ENCODE measurements at places on chromosomes 1 and 21. TPM values are rescaled to one million over a fixed set of nuclear protein-coding genes. Genes with fewer than 3 reads are reported as not detected.

DNA sequence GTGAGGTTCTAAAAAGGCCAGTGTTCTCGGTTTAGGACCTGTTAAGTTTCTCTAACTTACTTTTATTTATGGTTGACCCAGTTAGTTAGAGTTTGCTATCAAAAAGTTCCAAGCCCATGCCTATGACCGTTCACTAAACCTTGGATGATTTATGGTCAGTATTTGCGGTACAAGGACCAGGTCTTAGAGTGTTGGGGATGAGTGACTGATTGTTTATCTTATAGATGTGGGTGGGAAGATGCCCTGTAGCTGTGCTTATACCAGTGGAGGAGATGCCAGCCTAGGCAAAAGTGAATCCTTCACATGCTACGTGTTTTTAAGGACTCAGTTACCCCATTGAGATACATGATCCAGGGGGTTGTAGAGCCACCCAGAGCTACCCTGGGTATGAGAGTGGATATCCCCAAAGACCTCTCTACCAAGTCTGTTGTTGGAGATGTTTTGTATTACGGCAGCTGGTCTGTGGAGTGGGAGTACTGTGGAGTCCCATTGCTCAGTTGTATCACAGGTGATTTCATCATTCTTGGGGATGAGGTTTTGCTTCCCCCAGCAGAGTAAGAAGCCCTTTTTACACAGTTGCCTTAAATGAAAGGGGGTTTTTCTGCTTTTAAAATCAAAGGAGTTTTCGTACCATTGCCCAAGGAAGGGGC lies 2.1 kb downstream of the SLC22A15 start:
- H3K4me3 ChIP-seq: no peak overlapping the region
- H3K27ac ChIP-seq: no peak overlapping the region
- no peak for DNase-seq
- no peaks in the 10 kb centered on the region for H3K36me3 ChIP-seq

The ASCL5 gene
- 0.31 TPM for total RNA-seq

The MANEAL gene
- 22.7 TPM for total RNA-seq

The BACE2 gene
- 8.3 TPM for total RNA-seq

The SLC45A1 gene
- total RNA-seq: 0.63 TPM

DNA sequence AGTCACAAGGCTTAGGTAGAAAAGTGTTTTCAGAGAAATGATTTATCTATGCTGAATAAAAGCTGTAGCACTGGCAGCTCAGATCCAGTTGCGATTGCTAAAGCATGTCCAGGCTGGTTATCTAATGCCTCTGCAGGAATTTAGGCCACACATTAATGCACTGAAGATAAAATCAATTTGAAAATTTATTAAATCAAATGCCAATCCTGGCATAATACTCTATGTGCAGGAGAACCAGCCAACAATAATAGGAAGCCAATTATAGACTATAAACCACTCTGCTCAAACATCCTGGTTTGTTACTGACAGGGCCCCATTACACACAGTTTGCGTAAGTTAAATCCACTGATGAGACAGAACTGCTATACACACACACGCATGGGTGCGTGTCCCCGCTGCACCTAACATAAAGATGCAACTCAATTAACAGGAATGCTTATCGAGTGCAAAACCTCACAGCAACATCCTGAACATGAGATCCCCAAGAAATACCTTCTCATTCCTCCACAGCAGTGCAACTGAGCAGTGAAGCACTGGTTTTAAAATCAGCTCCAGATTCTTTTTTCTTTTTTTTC lies 40.6 kb downstream of the PTP4A2 start:
- H3K36me3 ChIP-seq: peaks cover 3% of the 10 kb centered on the region
- no peak overlapping the region for H3K4me3 ChIP-seq
- no peaks in the 10 kb centered on the region for H3K27me3 ChIP-seq

- no peak overlapping the region for H3K27ac ChIP-seq
- peaks cover 33% of the 10 kb centered on the region for H3K36me3 ChIP-seq
- no peak for DNase-seq
- no peaks in the 10 kb centered on the region for H3K4me1 ChIP-seq
- H3K27me3 ChIP-seq: no peaks in the 10 kb centered on the region
Observed at GRCh38 chr21:46637952-46638746, 2.7 kb downstream of the PRMT2 start.

- H3K4me3 ChIP-seq: no peak overlapping the region
- H3K27ac ChIP-seq: no peak overlapping the region
- no peaks in the 10 kb centered on the region for H3K27me3 ChIP-seq
Observed at GRCh38 chr1:30232288-30232899, 491.0 kb downstream of the MATN1 start.

DNA sequence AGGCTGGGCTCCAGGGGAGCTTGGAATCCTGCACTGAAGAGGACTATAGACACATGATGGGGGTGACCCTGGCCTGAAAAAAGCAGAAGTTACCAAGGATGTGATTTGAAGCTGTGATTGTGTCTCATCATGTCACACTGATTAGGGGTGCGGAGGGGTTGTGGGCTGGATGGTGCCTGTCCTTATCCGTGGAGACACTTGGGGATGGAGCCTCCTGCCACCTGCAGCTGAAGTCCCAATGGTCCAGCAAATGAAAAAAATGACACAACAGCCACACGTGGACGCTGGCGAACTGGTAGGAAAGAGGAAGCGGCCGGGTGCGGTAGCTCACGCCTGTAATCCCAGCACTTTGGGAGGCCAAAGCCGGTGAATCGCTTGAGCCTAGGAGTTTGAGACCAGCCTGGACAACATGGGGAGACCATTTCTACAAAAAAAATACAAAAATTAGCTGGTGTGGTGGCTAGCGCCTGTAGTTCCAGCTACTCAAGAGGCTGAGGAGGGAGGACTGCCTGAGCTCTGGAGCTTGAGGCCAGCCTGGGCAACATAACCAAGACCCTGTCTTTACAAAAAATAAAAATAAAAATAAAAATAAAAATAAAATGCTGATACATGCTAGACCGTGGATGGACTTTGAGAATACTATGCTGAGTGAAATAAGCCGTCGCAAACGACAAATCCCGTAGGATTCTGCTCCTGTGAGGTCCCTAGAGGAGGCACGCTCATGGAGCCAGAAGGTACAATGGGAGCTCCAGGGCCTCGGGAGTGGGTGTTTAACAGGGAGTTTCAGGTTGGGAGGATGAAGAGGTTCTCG lies 838 bp upstream of the IBA57 start:
- no peaks in the 10 kb centered on the region for H3K27me3 ChIP-seq
- no peak for DNase-seq
- peak overlapping the region; percentile 88 for H3K4me3 ChIP-seq

The OR4F16 gene
- not detected for total RNA-seq

- H3K4me3 ChIP-seq: no peak overlapping the region
- H3K36me3 ChIP-seq: peaks cover 3% of the 10 kb centered on the region
- DNase-seq: no peak
- H3K4me1 ChIP-seq: no peaks in the 10 kb centered on the region
Observed at GRCh38 chr1:92599184-92599583, 112.5 kb upstream of the GFI1 start.

DNA sequence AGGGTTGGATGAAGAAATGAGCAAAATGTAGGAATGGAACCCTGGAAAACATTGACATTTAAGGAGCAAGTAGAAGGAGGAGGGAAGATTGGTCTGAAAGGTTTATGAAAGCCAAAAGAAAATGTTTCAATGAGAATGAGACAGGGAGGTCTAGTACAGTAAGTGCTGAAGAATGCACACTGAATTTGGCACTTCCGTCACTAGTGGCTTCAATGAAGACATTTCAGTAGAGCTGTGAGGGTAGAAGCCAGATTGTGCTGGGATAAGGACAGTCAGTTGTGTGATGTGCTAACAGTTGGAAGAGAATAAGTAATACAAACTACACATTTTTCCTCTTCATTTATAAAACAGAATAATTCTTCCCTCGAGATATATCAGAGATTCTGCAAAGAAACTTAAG lies 17.1 kb downstream of the THEM4 start:
- no peak overlapping the region for H3K27ac ChIP-seq
- H3K36me3 ChIP-seq: peaks cover 15% of the 10 kb centered on the region
- H3K27me3 ChIP-seq: no peaks in the 10 kb centered on the region
- no peak overlapping the region for H3K4me3 ChIP-seq

The BARHL2 gene
- total RNA-seq: not detected

The SHE gene
- total RNA-seq: 0.48 TPM

DNA sequence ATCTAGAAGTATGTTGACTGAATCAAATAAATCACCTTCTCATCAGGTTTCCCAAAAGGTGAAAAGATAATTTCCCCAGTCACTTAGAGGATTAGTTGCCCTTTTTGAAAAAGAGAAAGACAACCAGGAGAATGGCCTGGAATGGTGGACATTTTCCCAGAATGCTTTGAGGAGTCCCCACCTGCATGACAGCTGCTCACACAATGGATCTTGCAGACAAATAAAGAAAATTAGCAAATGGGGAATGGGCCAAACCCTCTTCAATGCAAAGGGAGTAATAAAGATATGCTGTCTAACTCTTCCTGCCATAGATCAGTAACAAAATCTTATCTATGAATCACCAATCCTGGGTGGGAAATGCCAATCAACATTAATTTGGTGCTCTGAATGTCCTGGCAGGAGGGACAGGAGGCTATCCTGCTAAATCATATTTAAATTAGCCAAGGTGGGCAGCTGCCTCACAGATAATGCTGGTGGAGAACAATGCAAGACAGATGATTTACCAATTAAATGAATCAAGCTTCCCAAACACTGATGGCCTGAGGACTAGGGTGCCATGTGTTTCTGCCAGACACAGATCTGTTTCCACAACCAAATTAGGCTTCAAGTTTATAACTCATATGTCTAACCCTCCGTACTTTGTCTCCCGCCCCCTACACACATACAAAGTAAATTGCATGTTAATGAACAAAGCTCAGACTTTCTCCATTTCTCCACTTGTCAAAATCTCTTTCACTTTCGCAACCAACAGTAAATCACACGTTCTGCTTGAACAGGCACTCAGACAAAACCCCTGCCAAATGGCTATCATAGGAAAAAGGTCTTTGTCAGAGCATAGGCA lies 488.0 kb upstream of the PLXNA2 start:
- no peaks in the 10 kb centered on the region for H3K36me3 ChIP-seq
- H3K4me1 ChIP-seq: no peaks in the 10 kb centered on the region
- no peak overlapping the region for H3K4me3 ChIP-seq
- no peak overlapping the region for H3K27ac ChIP-seq

GRCh38 chr1:168601051-168601450 lies 24.6 kb downstream of the XCL1 start:
- H3K36me3 ChIP-seq: no peaks in the 10 kb centered on the region
- no peaks in the 10 kb centered on the region for H3K27me3 ChIP-seq
- no peak overlapping the region for H3K4me3 ChIP-seq
- DNase-seq: no peak

GRCh38 chr1:18948913-18949685 lies 7.4 kb downstream of the IFFO2 start:
- no peak overlapping the region for H3K27ac ChIP-seq
- peak overlapping the region; percentile 60 for H3K4me3 ChIP-seq
- no peaks in the 10 kb centered on the region for H3K36me3 ChIP-seq

- no peaks in the 10 kb centered on the region for H3K4me1 ChIP-seq
- H3K27me3 ChIP-seq: no peaks in the 10 kb centered on the region
- peaks cover 7% of the 10 kb centered on the region for H3K36me3 ChIP-seq
Observed at GRCh38 chr1:14672005-14672404, 73.5 kb downstream of the KAZN start.

The RUNX3 gene
- 0.35 TPM for total RNA-seq

All from H9 (cell line).